ENCODE measurements at places on chromosomes 4 and X.

DNA sequence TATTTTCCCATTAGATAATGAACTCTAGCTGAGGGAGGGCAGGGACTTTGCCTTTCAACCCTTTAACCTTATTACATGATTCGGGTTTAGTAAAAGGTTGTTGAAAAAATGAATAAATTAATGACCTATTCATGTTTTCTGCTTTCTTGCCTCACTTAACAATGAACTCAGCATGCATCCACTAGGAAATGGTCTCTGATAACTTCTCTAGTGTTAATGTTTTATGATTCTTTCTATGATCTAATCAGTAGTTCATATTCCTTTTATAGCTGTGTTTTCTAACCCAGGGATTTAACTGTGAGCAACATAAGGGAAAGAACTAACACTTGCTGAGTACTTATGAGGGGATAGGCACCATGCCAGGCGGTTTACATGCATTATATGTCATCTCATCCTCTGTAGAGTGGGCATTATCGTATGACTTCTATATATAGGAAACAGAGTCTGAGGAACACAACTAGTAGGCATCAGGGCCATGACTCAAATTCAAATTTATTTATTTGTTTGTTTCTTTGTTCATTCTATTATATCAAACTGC, 236.7 kb upstream of the MAB21L2 start:
- DNase-seq = no peak

DNA sequence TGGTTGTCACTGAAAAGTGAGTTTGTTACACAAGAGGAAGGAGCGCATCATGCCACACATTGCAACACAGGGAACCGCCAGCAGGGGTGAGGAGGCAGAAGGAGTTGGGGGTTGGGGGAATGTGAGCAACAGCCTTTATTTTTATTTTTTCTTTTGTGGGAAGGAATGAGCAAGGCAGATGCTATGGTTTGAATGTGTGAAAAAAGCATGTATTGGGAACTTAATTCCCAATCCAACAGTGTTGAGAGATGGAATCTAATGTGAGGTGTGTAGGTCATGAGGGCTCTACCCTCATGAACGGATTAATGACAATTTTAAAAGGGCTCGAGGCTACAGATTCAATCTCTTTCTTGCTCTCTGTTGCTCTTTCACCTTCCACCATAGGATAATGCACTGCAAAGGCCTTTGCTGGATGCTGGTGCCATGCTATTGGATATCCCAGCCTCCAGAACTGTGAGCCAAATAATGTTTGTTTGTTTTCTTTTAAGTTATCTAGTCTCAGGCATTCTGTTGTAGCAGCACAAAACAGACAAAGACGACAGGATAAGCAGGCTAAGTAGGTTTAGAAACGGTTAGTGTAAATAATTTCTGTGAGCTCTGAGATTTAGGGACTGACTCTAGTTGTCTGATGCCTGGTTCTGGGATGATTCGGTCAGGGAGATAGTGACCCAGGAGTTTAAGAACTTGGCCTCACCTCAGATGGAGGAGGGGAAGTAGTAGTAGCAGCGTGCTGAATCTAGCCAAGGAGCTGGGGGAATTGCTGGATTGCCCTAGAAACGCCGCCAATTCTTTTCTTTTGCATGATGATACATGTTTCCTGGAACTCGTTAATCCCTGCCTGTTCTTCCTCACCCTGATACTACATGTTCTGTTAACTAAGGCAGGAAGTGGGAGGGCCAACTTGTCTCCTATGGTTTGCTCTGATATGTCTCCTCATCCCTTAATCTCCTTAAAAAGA, 156.6 kb upstream of the CTSO start:
- DNase-seq = no peak

DNA sequence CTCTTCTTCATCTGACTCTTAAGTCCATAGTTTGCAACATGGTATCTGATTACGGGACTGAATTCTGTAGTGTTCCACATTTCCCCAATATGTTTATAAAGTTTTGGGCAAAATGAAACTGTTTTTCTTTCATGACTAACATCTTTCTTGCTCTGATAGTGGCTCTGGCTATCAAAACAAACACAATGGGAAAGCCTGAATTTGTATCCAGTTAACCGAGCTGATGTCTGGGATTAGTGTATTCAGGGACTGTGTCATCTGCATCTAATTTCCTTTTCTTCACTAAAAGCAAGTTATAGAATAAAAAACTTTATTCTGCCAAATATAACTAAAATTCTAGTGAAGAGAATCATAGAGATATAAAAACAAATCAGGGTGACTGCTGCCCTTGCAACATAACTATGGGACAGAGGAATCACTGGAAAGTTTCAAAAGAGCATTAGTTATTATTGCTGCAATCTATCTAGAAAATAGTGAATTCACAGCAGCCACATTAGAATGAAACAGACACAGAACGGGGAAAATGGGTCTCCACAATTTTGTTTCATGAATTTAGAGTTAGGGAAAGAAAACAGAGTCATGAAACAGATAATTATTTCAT, 61.3 kb downstream of the ANTXR2 start:
- DNase-seq = no peak

GRCh38 chr4:128757712-128758111, 51.8 kb upstream of the JADE1 start:
- DNase-seq = no peak

- no peak for DNase-seq
Measured at GRCh38 chr4:100968046-100968445, 379.3 kb downstream of the PPP3CA start.

DNA sequence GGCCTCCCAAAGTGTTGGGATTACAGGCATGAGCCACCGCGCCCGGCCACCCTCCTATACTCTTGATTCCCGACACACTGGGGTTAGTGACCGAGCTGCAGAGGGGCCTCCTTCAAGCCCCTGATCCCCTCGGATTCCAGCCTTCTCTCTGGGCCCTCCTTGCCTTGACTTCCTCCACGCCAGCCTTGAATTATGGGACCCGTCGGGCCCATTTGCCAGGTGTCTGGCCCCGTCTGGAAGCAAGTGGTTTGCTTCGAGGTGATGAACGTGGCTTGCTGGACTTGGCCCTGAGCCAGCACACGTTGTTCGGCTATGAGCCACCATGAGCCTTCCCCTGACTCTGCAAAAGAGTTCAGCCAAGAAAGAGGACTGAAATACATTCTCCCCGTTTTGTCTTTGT, 37.4 kb upstream of the GRPEL1 start:
- DNase-seq = no peak

DNA sequence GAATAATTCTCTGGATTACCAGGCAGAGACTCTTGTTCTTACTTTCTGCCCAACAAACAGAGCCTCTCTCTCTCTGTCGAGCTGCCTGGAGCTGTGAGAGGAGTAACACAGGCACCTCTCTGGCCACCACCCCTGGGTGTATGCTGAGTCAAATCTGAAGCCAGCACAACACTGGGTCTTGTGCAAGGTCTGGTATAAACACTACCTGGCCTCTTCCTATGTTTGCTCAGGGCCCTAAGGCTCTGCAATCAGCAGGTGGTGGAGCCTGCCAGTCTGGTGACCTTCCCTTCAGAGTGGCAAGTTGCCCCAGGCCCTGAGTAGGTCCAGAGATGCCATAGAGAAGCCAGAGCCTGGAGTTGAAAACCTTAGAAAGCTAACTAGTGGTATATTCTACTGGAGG, 139.9 kb downstream of the CPXCR1 start:
- DNase-seq = no peak

Data from activated naive CD4-positive, alpha-beta T cell treated with anti-CD3 and anti-CD28 coated beads for 36 hours (primary cell).